Kidney tubule cell (primary cell): ENCODE measurements at places on chromosomes 4 and X.
A peak's percentile ranks its signal among the peaks of the same experiment; 100 is the strongest.

- peak; percentile 86 for DNase-seq
Observed at GRCh38 chr4:52751487-52751911, 274 bp upstream of the ERVMER34-1 start.

GRCh38 chrX:31374786-31375185 is 302.9 kb upstream of the FTHL17 start:
- DNase-seq: no peak

- DNase-seq: no peak
Observed at GRCh38 chr4:2339458-2340271, 77.8 kb upstream of the MXD4 start.

DNA sequence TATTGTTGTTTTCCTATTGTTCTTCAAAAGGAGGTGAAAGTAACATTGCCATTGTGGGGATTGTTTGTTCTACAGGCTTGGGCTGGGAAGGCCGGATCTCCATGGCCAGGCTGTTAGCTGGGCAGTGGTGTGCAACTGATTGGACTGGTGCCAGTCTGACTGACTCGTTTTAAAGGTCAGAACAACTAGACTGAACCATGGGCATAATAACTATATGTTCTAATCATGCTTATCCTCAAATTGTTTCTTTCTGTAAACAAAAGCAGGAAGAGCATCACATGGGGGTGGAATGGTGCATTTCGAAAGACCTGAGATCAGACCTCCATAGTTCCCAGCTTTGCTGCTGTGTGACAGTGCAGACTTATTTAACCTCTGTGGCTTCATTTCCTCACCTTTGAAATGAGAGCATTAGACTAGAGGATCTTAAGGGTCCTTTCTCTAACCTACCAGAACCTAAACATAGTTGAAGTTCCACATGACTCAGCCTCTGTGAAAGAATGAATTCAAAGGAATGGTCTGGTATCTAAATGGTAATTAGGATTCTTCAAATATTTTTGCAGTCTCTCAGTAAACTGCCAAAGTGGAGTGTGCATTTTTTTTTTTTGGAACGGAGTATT is 66.7 kb upstream of the PGRMC2 start:
- DNase-seq: peak; percentile 97

DNA sequence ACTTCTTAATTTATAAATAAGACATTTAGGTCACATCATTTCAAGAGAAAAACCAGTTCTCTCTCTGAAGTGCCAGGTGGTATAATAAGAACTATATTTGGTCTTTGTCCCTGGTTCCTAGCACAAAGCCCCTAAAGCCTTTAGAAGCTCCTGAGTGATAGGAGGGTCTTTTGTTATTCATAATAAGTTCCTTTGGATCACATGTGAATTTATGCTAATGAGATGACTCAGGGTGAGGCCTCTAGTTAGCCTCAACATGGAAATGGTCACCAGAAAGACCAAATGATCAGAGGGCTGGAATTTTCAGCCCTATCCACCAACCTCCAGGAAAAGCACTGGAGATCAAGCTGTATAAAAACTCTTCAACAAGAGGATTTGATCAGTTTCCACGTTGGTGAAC is 68.1 kb upstream of the BLTP1 start:
- DNase-seq: no peak

- DNase-seq: no peak
Observed at GRCh38 chrX:63713526-63713925, 71.5 kb downstream of the ARHGEF9 start.

DNA sequence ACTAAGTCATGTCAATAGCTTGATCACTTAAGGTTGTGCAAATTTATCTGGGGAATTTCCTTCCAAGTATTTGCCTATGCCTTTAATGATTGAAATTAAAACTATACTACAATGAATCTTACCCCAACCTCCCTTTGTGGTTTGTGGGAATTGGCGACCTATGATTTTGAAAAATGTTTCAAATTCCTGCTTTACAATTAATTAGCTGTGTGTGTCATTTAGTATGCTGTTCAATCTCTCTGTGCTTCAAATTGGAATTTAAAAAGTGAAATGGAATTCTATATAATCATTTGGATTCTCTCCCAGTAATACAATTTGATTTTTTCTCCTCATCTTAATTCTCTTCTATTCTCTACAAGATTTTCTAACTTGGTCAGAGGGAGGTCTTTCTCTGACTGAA is 2319.5 kb downstream of the ARAP2 start:
- DNase-seq: peak; percentile 14

DNA sequence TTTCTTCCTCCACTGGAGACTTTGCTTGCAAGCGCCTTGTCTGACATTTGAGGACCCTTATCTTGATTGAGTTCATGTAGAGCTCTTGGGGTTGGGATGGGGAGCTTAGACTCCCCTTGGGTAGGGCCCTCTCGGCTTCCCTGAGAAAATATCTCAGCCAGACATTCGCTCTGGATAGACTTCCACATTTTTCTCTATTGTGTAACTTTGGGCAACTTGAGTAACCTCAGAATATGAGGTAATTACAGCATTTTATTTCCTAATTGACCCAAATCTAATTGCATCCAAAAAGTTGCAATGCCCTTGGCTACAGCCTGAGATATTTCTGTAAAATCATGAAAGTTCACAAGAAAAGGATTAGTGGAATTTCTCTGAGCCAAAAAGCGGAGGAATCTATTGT is 102.8 kb upstream of the MXRA5 start:
- DNase-seq: no peak

DNA sequence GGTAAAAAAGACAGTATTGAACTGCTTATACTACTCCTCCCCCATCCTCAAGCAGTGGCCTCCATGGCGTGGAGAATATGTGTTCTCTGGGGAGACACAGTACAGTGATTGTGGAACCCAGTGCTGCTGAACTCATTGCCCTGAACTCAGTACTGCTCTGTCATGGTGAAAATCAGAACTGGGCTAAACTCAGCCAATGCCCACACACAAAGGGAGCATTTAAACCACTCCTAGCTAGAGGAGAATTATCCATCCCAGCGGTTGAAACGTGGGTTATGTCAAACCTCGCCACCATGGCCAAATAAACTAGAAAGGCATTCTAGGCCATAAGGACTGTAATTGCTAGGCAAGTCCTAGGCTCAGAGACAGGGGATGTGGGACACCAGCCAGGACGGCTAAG is 131.8 kb downstream of the SPOCK3 start:
- no peak for DNase-seq

GRCh38 chrX:41695426-41695825 is 6.7 kb downstream of the GPR34 start:
- peak; percentile 7 for DNase-seq

DNA sequence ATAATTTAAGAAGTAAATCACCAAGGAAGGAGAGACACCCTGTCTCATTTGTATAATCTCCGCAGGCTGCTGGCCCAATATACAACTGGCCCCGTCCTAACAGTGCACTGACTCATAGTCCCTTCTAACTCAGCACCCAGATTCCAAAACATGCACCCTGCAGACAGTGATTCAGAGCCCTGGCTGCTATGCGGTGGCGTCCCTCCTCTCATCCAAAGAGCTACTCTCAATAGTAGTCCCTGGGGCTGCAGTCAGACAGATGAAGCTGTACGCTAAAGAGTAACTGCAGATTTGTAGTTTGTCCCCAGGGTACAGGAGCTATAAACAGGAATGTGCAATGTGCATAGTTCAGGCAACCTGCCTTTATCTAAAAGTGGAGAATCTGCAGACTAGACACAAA is 23.0 kb downstream of the GABRA3 start:
- DNase-seq: no peak

- no peak for DNase-seq
Observed at GRCh38 chrX:12021698-12022097, 116.6 kb upstream of the FRMPD4 start.

GRCh38 chr4:172202480-172203076 is 389.4 kb downstream of the GALNTL6 start:
- DNase-seq: peak; percentile 40

GRCh38 chr4:180098586-180098985 is 2144.6 kb upstream of the TENM3 start:
- DNase-seq: no peak

GRCh38 chr4:170400361-170400760 is 310.6 kb upstream of the AADAT start:
- DNase-seq: peak; percentile 37

DNA sequence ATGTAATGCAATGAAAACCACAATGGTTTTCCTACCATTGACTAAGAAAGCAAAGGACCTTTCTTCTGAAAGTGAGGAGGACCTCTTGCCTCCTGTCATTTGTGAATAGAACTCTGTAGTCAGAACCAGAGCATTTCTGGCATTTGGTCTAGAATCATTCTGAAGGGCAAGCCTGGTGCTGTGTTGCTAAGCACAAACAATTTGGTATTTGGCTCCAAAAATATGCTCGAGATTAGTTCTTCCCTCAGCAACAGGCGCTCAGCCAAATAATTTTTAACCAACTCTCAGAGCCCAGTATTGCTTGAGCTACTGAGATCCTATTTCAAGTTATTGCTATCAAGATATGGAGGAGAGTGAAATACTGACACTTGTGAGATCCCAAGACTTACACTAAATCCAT is 71.0 kb downstream of the SNCA start:
- peak; percentile 4 for DNase-seq

GRCh38 chr4:143375326-143376073 is 38.8 kb downstream of the GAB1 start:
- peak; percentile 38 for DNase-seq

GRCh38 chrX:17944833-17945497 is 83.9 kb upstream of the RAI2 start:
- no peak for DNase-seq

DNA sequence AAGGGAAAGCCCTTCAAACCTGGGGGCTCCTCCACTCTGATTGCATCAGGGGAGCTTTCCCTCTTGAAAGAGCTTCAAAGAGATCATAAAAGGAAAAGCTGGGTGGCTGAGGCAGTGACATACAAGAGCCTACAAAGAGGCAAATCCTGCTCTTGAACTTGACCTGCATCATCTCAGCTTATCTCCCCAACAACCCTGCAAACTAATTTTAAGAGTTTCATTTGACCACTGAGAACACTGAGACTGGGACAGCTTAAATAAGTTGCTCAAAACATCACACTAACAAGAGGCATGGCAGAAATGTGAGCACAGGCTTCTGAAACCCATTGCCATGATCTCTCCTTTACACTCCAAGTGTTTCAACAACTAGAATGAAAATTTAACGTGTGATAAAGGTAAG is 101.6 kb upstream of the PPARGC1A start:
- no peak for DNase-seq

DNA sequence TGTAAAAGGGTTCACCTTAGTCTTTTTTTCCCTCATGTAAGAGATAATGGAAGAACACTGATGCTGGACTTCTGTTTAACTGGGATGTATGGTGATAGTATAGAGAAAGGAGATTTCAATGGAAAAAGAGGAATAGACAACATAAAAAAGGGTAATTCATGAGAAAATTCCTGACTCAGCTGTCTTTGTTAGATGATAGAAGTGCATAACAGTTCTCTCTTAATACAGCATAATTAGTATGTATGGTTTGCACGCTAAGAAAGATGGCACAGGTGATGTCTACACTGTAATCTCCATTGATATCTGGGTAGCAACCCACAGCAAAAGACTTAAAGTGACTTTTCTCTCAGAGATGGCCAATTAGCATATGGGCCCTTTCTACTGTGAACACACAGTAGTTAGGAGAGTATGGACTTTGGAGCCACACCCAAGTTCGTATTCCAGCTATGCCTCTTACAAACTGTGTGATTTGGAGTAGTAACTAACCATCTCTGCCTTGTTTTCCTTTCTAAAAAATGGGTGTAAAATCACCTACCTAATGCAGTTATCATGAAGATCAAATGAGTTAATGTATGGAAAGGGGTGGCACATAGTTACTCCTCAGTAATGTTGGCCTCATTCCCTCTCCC is 149.3 kb downstream of the PDE5A start:
- DNase-seq: no peak

DNA sequence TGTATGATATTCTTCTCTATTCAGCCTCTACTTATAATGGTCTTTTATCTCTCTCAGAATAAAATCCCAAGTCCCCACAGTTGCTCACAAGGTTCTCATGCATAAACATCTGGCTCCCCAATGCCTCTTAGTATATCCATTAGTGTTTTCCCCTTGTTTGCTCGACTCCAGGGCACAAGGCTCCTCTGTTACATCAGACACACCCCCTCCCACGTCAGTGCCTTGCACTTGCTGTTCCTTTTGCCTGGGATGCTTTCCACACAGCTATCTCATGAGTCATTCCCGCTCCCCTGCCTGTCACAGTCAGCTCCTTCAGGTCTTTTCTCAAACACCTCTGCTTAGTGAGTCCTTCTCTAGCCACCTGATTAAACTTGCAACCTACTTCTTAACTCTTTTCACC is 260.2 kb downstream of the IL1RAPL1 start:
- peak; percentile 51 for DNase-seq

GRCh38 chr4:81003597-81004111 is 26.9 kb upstream of the BMP3 start:
- no peak for DNase-seq

GRCh38 chrX:9797384-9798360 is 11.4 kb downstream of the SHROOM2 start:
- DNase-seq: no peak

- DNase-seq: peak; percentile 25
Observed at GRCh38 chr4:157204634-157205244, 15.8 kb upstream of the GRIA2 start.

DNA sequence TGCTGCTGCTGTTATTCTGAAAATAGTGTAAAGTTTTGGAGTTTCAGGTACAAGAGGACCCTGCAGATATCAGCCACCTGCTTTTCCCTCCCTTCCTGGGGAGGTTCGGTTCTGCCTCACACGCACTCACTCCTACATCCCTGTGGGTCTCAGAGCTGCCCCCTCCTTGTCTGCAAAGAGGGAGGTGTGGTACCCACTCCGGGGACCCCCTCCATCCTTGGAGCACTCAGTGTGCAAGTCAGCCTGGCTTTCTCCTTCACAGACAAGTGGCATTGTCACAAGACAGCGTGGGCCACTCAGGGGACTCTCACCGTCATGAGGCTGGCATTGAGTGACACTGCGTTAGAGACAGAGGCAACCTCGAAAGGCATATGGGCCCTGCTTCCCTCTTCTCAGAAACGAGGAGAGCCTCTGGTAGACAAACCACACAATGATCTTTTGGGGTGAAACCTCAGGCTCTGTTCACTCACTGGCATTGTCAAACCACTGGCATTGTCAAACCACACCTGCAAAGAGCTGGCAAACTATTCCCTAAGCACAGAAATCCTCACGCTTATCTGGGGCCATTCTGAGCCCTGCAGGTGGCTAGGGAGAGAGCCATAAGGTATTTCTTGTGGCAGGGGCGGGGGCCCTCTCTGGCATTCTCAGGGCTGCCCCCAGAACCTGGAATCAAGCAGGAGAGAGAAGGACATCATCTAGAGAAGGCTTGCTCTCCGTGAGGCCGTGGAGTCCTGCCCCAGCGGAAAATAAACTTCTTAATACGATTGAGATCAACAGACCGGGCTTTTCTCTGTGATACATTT is 285.0 kb downstream of the SHOX start:
- DNase-seq: no peak

DNA sequence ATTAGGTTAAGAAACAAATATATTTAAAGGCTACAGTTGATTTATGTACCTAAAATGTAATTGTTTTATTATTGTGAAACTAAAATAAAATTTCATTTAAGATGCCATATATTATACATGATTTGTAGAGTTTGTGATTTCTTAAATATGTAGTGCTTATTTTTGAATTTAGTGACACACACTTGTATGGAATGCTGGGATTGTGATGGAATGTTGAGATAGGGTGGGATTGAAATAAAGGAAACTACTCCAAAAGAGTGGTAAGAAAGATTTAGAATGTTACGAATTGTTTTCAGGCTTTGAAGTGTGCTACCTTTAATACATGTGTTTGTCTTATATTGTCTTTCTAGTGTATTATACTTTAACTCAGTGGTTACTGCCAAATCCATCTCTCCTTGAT is 330.3 kb upstream of the PITX2 start:
- no peak for DNase-seq

GRCh38 chr4:7390906-7391636 is 43.7 kb downstream of the PSAPL1 start:
- no peak for DNase-seq
